Placental pericyte (primary cell): ENCODE measurements at places on chromosomes 1 and 21. TPM values are rescaled to one million over a fixed set of nuclear protein-coding genes. Genes with fewer than 3 reads are reported as not detected.

Gene OLIG1
- total RNA-seq = not detected in 2 replicates

Gene S100A9
- total RNA-seq = not detected in 2 replicates

Gene GBP4
- 2.0 and 3.4 TPM in 2 replicates for total RNA-seq

Gene RGSL1
- total RNA-seq = not detected in 2 replicates

Gene RASSF5
- 0.72 and 5.5 TPM in 2 replicates for total RNA-seq

Gene PAQR6
- total RNA-seq = 0.29 and 0.44 TPM in 2 replicates

Gene PFKFB2
- 5.3 and 7.4 TPM in 2 replicates for total RNA-seq

Gene CD1D
- 0.14 and 0.66 TPM in 2 replicates for total RNA-seq

Gene RXFP4
- total RNA-seq = not detected in 2 replicates

Gene ASCL5
- not detected in 2 replicates for total RNA-seq

Gene DMBX1
- not detected in 2 replicates for total RNA-seq

Gene SPRR5
- not detected in 2 replicates for total RNA-seq

Gene ZNF683
- not detected in 2 replicates for total RNA-seq

Gene SLAMF1
- total RNA-seq = under 0.01 TPM in 1 of 2 replicates, not detected in the other

Gene NEXN
- 5.7 and 10.2 TPM in 2 replicates for total RNA-seq

Gene FCGR1A
- not detected in 2 replicates for total RNA-seq

Gene PNRC2
- total RNA-seq = 68.9 and 83.4 TPM in 2 replicates

Gene TRIM67
- total RNA-seq = not detected in 2 replicates
